EL (cell line): ENCODE measurements at places on chromosomes 11 and 22.

GRCh38 chr11:128318856-128319474 is 268.4 kb downstream of the ETS1 start:
- DNase-seq = peak; percentile 36

- peak; percentile 88 for DNase-seq
Measured at GRCh38 chr22:43923631-43924464, at the start of gene PNPLA3. TSS of gene PNPLA3 (plus strand) at chr22:43923805. CDS start at chr22:43923912, 107 bp downstream.

DNA sequence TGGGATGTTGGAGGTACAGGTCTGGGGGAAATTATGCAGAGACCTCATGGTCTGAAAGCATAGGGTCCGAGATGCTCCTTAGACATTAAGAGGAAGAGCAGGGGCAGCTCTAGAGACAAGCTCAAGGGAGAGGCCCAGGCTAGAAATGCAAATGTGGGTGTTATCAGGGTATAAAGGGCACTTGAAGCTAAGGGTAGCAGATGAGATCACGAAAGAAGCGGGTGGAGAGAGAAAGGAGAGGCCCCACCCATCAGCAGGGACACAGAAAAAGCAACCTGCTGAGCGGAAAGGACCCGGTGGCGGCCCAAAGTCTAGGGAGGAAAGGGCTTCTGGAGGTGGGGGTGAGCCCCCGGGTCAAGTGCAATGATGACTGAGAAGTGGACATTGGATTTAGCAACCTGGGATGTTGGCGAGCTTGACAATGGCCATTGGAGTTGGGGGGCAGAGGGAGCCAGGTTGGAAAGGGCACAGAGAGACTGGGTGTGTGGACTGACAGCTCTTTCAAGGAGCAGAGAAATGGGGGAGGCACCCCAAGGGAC is 8.9 kb downstream of the TMPRSS6 start:
- DNase-seq = no peak

GRCh38 chr11:18706330-18707243 is 8.0 kb downstream of the TMEM86A start:
- DNase-seq = peak; percentile 51

GRCh38 chr11:47514825-47515647 is 37.9 kb downstream of the CELF1 start:
- DNase-seq = peak; percentile 88

DNA sequence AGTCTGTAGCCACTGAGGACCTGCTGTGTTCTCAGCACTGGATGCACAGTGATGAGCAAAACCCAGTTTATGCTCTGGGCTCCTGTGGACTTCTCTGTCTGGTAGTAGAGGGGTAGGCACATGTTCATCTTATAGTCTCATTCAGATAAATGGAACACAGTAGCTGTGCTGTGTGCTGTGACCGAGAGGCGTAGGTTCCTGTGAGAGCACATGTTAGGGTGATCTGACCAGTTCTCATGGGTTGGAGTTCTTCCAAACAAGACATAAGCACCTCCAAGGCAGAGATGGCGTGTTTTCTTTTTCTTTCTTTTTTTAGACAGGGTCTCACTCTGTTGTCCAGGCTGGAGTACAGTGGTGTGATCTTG is 154.8 kb upstream of the RASSF10 start:
- no peak for DNase-seq

DNA sequence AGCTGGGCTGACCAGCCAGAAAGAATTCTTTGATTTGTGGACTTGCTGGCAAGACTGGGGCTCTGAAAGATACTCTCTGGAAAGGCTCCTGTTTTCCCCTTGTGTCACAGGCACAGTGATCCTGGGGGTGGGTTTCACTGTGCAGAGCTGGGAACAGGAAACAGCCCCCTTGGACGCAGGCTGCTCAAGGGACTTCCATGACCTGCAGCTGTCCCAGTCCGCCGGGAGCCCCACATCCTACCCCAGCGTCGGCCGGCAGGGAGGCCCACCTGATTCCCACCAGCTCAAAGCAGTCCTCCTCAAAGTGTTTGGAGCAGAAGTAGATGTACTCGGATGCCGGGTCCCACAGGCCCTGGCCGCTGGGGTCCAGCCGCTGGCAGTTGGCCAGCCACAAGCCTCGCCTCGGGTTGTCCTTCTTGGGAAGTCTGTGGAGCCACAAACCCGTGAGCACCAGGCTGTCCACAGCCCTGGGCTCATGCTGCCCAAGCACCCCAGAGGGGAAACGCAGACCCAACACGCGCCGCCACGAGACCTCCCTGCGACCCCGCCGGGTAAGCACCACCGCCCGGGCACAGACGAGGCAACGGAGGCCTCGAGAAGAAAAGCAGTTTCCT is 824 bp downstream of the THAP7 start:
- DNase-seq = peak; percentile 25

GRCh38 chr11:97961431-97961830 is 1059.3 kb upstream of the CNTN5 start:
- no peak for DNase-seq
